ENCODE measurements at places on chromosomes 12 and 14.

GRCh38 chr14:80628547-80628946, 313.0 kb downstream of the CEP128 start:
- DNase-seq, result no peak

GRCh38 chr12:62846491-62846890, 88.5 kb downstream of the PPM1H start:
- no peak for DNase-seq

DNA sequence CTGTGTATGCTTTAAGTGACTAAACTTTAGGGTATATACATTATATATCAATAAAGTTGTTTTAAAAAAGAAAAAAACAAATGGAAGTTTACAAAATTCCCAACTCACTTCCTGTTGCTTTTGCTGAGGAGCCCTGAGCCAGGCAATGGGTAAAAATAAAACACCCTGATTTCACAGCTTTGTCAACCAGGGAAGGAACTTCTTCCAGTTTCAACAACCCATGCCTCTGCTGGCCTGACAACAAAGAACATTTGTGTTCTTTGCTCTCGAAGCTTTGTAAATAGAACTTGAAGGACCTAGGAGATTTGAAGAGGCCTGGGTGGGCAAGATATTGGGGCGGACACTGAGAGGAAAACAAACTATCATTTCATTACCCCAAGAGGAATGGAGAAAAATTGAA, 141.2 kb upstream of the NOS1 start:
- DNase-seq, result no peak

DNA sequence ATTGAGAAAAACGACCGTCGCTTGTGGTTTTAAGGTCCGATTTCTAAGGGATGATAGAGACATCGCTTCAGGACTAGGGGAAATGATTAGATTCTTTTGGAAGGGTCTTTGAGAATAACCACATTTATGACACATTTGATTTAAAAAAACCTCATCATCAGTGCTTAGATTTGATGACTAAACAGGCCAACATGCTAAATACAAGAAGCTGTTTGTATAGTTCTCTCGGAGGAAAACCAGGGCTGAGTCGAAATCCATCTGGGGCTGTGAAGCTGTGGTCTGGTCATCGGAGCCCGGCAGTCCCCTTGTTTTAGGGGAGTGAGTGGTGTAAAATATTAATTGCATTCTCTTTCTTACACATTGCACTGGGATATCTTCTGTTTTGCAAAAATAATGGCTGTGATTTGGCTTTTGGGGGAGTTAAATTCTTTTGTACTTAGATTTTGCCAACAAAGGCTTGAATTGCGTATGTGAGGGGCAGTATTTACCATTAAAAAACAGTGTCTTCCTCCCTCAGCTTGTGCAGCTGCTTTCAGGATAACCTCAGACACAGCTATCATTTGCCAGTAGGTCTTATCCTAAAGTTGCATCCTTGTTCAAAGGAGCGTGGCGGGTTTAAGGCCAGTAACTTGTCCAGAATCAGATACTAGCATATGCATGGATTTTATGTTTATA, 550 bp downstream of the GNG2 start:
- DNase-seq, result no peak

DNA sequence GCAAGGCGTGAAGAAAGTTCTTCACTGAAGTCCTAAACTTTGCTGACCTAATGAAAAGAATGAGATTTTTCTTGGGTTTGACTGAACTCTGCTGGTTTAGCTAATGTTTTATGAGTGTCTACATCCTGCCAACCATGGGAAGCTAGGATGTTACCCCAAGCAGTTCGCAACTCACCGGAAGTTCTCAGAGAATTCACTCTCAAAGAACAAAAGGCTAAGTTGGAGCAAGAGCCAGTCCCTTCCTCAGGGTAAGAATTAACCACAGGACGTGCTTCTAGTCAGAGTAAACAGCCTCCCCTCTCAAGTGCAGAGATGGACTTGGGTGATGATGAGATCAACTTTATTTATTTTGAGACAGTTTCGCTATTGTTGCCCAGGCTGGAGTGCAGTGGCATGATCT, 37.3 kb downstream of the TCHP start:
- no peak for DNase-seq

DNA sequence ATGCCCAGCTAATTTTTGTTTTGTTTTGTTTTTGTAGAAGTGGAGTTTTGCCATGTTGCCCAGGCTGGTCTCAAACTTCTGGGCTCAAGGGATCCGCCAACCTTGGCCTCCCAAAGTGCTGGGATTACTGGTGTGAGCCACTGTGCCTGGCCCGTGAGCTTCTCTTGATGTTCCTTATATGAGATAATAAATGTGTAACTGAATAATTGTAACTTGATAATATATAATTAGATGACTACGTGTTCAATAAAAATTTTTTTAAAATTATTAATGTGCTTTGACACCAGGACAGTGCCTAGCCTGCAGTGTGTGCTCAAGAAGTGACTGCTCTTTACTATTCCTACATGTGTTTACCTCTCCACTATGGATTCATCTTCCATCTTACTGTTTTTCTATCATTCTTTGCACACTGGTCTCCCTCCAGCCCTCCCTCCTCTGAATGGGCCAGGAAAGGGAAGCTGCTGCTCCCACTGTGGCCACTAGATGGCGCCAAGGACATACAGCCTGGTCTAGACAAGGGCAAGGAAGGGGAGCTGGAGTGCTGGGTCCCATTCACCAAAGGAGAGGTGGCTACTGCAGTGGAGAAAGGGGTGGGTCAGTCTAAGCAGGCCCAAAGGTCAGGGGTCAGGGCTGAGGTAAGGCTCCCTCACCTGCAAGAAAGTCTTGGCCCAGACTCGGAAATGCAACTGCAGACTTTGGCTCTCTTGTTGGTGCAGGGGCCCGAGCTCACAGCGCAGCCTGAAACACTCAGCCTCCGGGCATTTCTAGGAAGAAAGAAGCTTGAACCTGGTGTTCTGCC, 14.7 kb upstream of the ZNF385A start:
- DNase-seq, result peak; percentile 76

- no peak for DNase-seq
Measured at GRCh38 chr12:120817559-120818330, 86.4 kb downstream of the SPPL3 start.

DNA sequence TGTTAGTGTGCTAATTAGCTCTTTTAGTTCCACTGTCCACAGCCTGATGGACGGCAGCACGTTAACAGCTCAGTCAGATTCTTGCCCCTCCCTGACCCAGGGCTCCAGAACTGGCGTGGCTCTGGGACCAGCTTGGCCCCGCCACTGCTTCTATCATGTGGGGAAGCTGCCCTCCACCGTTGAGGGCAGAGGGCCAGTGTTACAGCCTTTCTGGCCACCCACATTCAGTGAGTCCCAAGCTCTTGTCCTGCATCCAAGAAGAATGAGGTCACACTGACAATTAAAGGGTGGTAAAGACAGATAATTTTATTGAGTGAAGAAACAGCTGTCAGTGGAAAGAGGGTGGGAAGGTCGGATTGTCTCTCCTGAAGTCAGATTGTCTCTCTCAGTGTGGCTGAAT, 36.9 kb downstream of the BCL2L14 start:
- no peak for DNase-seq

DNA sequence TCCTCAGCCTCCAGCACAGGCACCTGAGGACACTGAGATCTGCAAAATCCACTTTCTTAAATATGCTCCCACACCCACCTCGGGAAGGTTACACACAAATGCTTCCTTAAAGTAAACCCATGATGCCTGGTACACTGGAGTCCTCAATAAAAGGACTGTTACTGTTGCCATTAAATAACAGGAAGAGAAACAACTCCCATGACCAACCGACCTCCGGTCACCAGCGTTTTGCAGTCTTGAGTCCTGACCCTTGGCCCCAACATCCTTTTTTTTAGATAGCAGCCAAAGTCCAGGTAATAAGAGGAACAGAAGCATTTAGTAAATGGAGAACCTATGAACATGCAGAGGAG, 42.4 kb downstream of the ITPK1 start:
- no peak for DNase-seq

DNA sequence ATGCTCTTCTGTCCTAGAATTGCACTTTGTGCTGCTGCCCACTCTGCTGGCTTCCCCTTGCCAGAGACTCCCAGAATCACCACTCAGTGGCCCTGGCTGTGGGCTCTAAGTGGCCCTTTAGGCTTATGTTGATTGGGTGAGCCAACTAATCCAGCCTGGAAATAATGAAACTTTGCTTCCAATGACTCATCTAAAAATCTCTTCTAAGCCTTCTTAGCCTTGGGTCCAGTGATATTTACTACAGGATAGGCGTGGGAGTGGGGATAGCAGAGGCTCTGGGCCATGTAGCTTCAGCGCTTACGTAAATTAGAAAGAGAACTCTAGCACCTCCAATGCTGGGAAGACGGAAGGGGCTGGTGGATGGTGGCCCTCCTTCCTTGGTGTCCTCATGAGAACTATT, 137.9 kb downstream of the TTC8 start:
- DNase-seq, result no peak

GRCh38 chr12:123971770-123972456, 718 bp downstream of the CCDC92 start:
- peak; percentile 19 for DNase-seq

DNA sequence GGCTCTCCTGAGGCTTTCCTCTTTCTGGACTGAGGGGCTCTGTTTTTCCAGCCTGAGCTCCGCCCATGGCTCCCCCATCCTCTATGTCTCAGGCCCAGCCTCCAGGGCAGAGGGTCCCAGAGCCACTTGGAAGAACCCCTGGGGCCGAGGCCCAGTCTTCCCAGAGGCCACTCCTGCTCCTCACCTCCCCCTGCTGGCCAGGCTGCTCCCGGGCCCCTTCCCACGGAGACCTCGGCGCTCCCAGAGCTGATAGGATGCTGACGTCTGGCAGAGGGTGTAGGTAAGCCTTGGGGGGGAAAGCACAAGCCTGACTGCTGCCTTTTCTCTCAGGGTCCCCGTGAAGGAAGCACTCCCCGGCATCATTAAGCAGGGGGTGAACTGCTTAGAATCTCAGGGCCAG, 51.4 kb downstream of the ERH start:
- no peak for DNase-seq

DNA sequence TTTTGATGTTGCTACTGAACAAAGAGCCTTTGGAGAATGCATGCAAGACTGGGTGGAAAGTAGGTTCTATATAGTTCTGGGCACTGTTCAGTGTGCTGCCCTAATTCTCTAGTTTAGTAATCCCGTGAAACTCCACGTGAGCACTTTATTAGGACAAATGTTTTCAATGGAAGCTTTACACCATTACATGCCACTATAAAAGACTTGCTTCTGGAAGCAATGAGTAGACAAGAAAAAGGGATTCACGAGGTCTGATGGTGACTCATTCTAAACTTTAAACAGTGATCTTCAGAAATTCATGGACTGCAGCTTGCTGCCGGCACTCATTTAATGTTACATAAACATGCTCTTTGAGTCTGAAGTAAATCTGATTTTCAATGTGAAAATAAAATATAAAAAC, 22.3 kb downstream of the ATG14 start:
- DNase-seq, result no peak

- no peak for DNase-seq
Measured at GRCh38 chr14:56794557-56795283, 15.6 kb downstream of the OTX2 start.

GRCh38 chr12:113054948-113055486, 1.5 kb upstream of the DTX1 start:
- no peak for DNase-seq

DNA sequence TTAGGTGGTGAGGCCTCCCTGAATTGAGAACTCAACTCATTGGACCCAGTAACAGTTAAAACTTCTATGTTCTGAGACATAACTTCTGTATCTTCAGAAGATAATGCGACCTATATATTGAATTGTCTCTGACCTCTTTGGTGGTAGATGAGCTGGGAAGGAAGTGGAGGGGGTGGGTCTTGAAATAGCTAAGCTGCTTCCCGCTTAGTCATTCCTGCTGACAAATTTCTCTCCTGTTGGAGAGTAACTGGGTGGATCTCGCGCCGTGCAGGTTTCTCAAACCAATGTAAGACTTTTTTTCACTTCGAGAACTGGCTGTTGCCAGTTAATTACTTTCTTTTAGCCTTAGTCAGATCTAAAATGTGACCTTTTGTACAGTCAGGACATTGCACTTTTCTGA, 100.8 kb downstream of the PPHLN1 start:
- no peak for DNase-seq

GRCh38 chr14:31326111-31326510, 94.2 kb downstream of the HEATR5A start:
- DNase-seq, result no peak

GRCh38 chr12:118033902-118034301, 17.4 kb downstream of the RFC5 start:
- DNase-seq, result no peak

DNA sequence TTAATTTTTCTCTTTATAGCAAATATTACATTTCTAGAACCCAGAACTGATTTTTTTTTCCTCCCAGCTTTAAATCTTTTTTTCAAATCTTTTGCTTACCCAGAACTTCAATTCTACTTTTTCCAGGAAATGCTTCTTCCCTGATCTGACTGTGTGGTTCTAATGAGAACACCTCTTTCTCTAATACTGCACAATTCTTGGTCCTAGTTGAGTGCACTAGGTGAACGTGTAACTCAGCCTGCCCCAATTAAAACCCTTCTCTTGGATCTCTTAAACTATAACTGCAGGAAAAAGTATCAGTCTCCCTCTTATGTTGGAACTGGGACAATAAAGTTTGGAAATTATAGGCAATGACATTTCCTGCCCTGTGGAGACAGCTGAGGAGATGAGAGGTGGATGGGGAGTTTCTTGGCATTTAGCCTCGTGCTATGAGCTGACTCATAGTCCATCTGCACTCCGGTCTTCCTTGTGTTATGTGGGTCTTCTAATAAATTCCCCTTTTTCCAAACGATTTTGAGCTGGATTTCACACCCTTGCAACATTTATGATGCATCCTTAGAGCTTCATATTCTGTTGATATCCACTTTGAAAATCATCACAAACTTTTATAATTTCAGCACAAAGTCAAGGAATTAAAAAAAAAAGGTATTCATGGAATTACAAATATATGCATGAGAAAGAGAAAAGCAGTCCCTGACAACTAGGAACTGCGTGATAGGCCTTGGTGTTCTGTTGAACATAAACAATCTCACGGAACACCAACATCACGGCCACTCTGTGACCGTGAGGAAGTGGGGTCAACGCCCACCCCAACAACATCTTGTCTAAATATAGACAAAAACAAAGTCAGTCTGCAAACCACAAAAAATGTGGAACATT, 52.4 kb downstream of the BRMS1L start:
- DNase-seq, result no peak

DNA sequence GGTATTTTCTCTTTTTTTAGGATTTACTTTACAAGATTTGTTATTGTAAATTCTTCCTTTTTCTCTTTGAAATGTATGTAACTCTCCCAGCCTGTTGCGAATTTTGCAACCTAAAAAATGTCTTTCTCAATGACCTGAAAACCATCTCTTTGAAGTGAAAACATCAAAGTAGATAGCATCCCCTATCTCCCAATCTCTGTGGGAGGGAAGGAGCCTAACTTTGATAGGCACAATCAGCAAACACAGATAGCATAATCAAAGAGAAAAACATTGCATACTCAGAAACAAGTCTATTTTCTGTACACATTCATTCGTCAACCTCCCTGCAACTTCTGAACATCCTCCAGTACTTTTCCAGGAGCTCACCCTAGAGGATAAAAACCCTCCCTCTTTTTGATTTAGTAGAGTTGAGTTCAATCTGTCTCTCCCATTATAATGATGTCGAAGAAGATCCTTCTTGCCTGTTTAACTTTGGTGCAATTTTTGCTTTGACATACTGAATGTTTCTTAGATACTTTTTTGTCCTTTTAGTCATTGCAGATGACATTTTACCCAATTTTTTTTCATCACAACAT, 849.2 kb upstream of the LRFN5 start:
- no peak for DNase-seq
